ENCODE measurements at places on chromosomes 11 and 22.

DNA sequence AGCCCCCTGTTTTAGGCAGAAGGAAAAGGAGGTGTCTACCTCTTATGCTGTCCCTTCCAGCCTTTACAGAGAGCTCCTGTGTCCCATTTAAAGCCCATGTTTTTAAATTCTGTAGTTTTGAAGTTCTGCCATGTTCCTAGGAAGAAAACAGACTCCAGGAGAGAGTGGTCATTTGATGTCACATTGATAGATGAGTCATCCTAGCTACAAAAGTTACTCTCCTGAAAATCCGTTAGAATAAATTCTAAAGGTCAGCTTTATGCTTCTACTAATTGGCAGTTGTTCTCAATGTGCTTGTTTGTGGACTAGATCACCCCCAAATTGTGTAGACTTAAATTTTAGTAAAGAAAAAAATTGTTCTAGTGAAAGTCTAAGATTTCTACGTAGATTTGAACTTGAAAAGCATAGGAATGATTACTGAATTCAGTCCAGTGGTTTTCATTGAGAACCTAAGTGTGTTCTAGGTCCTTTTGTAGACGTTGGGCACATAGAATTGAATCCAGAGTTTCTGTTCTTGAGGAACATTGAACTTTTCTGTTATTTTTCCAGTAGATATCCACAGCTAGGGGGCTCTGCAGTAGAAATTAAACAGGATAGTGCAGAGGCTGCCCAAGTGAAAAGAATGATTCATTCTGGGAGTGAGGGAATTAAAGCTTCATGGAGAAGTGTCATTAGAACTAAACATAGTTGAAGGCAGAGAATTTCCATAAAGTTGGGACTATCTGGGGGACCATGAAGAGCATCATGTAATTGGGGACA is 140.6 kb upstream of the RASSF10 start:
- DNase-seq, result no peak

DNA sequence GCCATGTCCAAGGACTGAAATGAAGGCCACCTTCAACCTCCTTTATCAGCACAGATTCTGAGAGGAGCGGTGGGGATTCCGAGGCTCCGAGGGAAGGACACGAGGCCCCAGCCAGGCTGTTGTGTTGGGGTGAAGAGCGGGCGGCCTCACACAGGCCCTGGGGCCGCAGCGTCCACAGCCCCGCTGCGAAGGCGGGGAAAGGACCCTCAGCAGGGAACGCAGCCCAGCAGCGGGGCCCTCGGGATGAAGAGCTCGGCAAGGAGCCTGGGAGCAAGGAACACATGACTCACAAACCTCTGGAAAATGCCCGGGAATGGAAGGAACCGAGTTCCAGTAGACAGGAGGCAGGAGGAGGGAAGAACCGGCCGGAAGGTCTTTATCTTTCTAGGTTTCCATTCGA is 227.2 kb downstream of the BRD1 start:
- DNase-seq, result no peak

DNA sequence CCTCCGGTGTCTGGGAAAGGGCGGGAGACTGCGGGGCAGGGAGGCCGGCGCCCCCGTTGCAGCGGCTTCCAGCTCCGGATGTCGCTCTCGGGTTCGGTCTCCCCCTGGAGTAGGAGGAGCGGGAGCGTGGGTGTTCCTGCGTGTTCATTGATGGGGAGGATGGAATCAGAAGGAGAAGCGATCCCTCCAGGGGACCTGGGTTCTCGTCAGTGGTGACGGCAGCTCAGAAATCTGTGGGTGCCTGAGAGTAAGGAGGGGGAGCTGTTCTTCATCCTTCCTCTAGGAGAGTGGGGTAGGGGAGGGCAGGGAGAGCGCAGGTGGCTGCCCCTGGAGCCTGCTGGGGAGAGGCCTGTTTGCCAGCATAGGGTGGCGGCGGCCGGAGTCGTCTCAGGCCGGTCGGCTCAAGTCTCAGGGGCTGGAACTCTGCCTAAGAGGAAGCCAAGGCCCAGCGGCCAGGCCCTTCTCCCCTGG is 1.1 kb downstream of the UBASH3B start:
- DNase-seq, result no peak

GRCh38 chr11:43269254-43269918 is 42.4 kb upstream of the API5 start:
- DNase-seq, result peak; percentile 44

DNA sequence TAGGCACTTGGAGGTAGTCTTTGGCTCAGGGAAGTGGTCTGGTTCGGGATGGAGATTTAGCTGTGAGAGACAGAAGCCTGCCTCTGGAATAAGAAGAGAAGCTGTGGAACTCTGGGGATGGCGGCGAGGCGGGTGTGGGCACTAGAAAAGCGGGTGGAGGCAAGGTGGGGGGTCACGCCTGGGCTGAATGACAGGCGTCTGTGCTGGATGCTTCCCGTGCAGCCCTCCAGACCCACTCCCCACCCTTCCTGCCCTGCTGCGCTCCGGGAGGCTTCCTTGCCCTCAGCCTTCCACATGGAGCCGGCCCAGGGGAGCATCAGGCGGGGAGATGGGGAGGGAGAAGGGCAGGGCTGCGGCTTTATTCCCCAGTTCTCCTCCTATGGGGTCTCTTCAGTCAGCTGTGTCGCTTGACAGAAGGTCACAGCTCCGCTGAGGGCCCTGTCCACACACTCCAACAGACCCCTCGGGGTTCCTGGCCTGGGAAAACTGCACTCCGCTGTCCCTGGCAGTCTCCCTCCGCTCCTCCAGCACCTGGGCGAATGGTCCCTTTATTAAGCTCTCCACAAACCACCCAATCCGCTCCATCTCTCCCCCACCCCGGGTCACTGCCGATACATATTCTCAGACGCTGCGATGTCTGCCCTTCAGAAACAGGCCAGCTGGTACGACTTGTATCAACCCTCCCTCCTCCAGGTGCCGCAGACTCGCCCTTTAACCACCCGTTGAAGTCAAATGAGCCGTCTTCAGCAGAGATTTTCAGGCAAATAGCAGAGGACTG is 6.2 kb downstream of the DNAJB13 start:
- DNase-seq, result no peak

- no peak for DNase-seq
Observed at GRCh38 chr11:30422447-30423278, 99.8 kb downstream of the ARL14EP start.

GRCh38 chr22:43491177-43491576 is 79.4 kb downstream of the MPPED1 start:
- no peak for DNase-seq

- DNase-seq, result peak; percentile 64
Observed at GRCh38 chr11:45662096-45662664, 3.2 kb downstream of the CHST1 start.

DNA sequence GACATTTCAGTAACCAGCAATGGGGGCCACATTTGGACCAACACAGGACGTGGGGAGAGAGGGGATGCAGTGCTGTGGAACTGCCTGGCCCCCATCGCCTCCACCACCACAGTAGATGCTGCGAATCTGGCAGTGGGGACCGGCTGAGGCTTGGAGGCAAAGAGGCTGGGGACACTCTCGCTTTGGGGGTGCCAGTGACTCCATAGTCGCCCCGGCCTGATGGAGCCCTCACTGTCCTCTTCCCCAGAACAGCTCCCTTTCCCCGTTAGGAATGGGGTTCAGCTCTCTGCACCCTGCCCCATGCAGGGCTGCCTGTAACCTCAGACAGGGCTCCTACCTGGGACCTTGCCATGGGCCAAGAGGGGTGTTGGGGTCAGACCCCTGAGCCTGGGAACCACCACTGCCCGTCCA is 1.8 kb upstream of the MUC2 start:
- DNase-seq, result no peak

GRCh38 chr11:17063171-17064002 is 14.1 kb downstream of the RPS13 start:
- DNase-seq, result no peak

DNA sequence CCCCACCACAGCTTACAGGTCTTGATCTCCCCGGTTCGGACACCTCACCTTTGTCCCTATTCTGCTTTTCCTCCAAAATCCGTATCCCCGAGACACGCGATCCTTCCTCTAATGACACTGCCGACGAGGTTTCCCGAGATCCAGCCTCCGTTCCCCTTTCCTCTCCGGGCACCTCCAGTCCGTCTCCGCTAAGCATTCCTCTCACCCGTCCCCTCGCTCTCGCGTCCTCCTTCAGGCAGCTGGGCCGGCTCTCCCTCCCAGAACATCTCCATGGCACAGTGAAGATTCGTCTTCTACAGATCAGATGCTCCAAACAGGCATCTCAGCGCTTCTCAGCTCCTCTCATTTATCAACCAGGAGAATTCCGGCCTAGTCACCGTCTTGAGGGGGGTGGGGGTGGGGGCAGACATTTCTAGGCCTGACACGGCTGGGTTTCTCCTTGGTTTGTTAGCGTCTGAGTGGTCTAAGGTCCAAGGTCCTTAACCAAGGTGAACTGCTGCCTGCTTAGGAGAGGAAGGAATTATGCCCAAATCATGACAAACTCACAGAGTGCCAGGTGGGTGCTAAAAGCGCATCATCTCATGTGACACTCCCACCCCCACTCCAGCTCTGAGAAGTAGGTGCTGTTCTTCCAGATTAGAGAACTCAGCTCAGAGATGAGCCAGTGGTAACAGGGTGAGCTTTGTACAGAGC is at the start of gene SPTBN2:
Gene SPTBN2 (minus strand): TSS at position 524 of the 693 bp plus-strand sequence. CDS start 7,976 bp downstream, outside the sequence.
- peak; percentile 52 for DNase-seq

DNA sequence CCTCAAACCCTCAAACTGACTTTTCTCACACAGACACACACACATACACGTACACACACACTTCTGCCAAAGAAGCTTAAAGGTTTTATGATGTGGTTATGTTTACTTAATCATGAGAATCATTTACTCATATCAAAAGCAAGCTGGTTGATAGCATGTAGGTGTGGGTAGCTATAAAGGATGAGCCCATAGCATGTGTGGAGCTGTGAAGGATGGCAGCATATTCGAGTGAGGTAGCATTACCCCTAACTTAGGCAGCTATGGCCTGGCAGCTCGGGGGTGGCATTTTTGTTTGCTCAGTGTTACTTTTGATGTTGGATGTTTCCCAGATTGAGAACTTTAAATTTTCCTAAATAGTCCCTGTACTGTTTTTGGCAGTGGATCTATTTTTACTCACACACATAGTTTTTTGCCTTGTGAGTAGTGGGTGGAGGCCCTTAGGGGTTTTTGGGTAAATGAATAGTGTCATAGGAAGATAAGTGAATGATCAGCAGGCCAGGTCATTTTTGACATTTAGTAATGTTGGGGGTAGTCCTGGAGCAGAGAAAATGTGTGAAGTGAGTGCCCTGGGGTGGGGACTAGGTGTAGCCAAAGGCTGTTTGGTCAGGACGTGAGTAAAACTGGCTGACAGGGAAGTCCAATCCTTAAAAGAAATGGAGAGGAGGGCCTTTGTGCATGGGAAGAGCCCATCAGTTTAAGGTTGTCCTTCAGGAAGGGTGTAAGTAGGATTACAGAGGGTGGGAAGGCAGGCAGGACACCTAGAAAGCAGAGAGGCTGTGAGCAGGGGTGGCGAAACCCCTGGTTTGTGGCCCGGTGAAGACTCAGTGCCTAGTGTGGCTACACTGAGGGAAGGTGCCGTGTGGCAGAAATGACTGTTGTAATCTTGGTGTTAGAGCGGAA is 7.1 kb downstream of the YWHAH start:
- DNase-seq, result no peak

GRCh38 chr11:67365736-67366444 is 7.5 kb downstream of the CLCF1 start:
- no peak for DNase-seq

DNA sequence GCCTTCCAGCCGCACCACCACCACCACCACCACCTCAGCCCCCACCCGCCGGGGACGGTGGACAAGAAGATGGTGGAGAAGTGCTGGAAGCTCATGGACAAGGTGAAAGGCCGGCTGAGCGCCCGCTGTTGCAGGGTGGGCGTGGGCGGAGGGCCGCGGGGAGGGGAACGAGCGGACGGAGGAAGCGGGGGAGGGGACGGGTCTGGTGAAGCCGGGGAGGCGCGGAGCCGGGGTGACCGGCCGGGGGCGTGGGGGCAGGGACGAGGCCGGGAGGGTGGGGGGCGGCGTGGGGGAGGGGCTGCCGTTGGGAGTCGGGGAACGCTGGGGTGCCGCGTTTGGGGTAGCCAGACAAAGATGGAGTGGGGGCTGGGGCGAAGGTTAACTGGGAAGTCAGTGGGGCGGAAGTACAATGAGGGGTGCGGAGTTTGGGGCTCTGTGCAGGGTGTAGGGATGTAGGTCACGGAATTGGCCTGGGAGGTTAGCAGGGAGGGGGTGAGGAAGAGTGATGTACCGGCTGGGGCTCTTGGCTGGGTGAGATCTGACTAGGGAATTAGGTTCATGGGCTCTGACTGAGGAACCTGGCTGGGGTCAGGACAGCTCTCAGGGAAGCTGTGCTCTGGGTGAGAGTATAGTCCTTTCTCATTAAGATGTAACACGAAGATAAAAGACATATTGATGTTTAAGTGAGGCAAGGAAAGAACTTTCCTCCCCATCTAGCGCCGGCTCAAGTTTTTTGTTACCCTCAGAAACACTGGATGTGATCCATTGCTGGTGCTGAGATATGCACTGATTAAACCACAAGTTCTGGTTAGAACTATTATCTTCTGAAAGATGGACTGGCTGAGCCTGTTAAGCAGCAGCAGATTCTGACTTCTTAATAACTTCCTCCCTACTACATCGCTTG is 624 bp downstream of the CBL start:
- no peak for DNase-seq

DNA sequence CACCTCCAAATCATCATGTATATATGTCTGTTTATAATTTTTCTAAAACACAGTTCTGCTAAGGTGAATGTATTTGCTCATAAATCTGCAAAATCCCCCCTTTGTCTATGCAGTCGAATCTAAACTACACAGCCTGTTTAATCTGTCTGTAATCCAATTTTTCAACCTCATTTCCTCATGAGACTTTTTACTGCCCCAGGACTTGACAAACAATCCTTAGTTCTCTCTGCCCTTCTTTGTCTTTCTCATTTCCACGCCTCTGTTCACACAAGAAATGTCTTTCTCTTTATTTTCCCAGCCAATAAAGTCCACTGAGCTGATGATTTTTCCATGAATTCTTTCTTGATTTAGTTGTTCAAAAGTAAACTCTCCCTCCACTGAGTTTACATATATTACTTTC is 1154.3 kb downstream of the FAM181B start:
- no peak for DNase-seq

GRCh38 chr11:75283391-75283931 is 42.9 kb downstream of the TPBGL start:
- no peak for DNase-seq
